ENCODE measurements at places on chromosomes 6 and 20.

DNA sequence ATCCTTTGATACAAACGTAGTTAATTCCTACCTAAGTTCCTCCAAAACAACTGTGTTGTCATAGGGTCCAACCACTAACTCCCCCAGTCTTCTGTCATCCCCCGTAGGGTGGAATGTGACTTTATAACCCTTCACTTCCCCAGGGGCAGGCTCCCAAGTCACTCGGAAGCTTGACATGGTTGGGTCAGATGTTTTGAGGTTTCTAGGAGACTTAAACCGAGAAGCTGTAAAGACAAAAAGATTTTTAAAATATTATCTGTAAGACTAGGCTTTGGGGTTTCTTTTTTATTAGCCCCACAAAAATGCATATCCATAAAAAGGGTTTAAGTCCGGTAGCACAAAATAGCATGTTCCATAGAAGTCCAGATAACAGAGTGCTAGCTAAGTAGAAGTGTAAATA, 50.2 kb downstream of the COL12A1 start:
- DNase-seq = no peak

- no peak for DNase-seq
Measured at GRCh38 chr20:35641743-35642142, 23.0 kb downstream of the CPNE1 start.

- DNase-seq = peak; percentile 30
Measured at GRCh38 chr6:36984581-36985416, 1.2 kb downstream of the MTCH1 start.

- DNase-seq = no peak
Measured at GRCh38 chr20:17490501-17490900, 40.7 kb downstream of the BFSP1 start.

- no peak for DNase-seq
Measured at GRCh38 chr6:75331151-75331550, 46.6 kb upstream of the TMEM30A start.

Measured in HEK293T (cell line).